Sciatic nerve (tissue), 2 donors: ENCODE measurements at places on chromosomes 3 and 15.

GRCh38 chr15:77436822-77437221, 16.1 kb downstream of the HMG20A start:
- DNase-seq, result no peak

GRCh38 chr3:61919371-61919770, 358.0 kb downstream of the PTPRG start:
- no peak for DNase-seq

DNA sequence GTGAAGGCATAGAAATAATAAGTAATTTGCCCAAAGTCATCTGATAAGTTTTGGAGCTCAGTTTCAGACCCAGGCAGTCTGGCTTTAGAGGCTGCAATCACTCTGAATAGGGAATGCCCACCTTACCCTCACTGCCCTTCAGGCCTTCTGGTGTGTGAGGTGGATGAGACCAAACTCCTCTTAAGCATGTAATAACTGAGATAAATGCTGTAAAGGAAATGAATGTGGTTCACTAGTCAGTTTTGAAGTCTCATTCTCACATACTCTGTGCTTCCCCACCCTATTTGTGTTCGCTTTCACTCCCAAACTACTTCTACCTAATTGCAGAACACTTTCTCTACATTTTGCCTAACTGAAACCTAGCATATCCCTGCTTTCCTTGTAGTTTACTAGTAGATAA, 144.1 kb downstream of the FILIP1L start:
- no peak for DNase-seq

- DNase-seq, result no peak
Observed at GRCh38 chr15:91632176-91632575, 221.3 kb upstream of the SLCO3A1 start.

- DNase-seq, result no peak
Observed at GRCh38 chr3:150582620-150583019, 20.5 kb upstream of the SELENOT start.

GRCh38 chr3:172787746-172788145, 37.2 kb downstream of the ECT2 start:
- no peak for DNase-seq

DNA sequence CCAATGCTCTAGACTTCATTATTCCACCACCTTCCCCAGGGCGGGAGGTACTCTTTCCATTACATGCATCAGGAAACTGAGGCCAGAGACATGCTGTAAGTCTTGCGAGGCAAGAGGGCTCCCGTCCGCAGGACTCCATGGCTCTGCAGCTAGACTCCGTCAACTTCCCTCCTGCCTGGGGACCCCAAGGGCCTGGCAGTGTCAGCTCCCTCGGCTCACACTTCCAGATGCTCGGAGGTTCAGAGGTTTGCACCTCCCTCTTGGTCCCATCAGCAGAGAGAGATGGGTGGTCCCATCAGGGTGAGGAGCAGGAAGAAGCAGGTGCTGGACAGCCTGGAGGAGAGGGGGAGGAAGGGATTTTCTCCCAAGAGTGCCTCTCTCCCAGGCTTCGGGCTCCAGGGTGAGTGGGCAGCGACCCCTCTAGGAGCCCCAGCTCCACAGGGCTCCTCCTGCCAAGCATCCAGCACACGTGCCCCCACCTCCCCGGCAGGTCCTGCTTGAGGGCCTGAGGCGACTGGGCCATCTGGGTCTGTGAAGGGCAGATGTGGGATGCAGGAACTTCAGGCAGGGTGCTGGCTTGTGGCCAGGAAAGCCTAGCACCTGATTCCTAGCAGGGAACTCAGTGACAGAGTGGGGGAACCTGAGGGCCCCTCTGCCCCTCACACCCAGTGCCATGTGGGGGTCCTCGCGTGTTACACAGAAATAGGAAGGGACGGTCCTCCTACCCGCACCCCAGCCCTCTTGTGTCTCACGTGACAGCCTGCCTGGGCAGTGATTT, 9.3 kb downstream of the PAK6 start:
- peak; percentile 47 for DNase-seq

DNA sequence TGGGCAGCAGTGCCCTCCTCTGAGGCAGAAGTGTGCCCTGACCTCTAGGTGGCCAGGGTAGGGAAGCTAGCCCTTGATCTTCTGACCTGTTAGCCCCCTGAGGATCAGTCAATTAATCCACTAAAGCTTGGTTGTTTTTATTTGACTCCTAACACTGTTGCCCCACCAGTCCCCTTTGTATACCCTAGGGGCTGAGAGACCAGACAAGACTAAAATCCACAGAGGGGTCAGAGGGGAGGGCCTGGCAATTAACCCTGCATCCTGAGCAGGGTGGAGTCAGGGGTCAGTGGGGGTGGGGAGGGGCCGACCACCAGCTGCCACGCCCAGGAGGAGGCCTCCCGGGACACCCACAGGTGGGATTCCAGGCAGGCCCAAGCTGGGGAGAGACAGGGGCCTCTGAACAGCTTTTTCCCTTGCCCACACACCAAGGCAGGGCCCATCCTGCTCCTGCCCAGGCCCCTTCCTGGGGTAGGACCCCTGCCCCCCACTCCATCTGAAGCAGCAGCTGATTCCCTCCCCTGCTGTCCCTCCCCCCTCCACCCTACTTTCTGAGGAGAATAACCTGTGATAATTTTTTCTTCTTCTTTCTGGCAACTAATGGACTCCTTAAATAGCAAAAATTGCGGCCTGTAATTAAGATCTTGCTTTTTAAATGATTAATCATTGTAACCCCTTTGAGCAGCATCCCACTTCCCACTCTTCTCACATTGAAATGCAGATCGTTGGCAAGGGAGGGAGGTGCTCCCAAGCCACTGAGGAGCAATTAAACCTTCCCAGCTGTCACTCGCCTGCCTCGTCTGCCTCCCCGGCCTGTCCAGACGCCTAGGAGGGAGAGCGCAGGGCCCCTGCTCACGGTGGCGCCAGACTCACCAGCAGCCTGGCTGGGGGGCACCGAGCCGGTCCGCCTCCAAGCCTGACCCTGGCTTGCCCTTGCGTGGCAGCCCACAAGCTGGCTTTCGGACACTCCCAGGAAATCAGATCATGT, 51.9 kb downstream of the RHCG start:
- no peak for DNase-seq

- DNase-seq, result no peak
Observed at GRCh38 chr3:14407203-14407602, 4.8 kb downstream of the SLC6A6 start.

GRCh38 chr3:142802891-142803290, 79.1 kb downstream of the TRPC1 start:
- no peak for DNase-seq

DNA sequence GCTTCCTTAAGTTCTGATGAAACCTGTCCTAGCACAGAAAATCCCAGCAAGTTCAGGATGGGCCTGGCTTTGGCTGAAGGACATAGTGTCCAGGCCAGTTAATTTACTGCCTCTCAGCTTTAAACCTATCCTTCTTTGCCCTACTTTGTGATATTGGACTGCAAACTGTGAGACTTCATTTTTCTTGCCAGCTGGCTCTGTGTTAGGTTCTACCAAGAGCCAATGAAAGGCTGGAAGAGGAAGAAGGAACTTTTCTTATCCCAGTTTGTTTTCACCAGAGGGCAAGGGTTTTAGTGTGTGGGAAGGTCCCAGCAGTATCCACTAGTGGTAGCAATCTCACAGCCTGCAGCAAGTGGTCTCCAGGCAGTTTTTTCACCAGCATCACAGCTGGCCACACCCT, 18.2 kb downstream of the DCUN1D1 start:
- DNase-seq, result no peak

DNA sequence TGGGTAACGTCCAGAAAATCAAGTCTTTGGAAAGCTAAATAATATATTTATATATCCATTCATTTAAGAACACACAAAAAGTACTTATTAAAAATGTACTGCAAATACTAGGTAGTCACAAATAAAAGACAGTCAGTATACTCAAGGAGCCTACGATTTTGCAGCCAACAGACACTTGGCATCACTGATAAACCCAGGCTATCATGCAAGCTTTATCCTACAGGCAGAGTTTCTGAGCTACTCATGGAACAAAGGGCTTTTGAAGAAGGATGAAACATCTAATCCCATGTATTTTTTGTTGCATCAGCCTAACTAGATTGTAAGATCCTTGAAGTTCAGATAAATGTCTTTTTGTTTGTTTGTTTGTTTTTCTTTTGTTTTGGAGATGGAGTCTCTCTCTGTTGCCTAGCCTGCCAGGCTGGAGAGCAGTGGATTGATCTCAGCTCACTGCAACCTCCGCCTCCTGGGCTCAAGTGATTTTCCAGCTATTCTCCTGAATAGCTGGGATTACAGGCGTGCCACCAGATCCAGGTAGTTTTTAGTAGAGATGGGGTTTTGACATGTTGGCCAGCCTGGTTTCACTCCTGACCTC, 319.4 kb upstream of the MDFIC2 start:
- no peak for DNase-seq

DNA sequence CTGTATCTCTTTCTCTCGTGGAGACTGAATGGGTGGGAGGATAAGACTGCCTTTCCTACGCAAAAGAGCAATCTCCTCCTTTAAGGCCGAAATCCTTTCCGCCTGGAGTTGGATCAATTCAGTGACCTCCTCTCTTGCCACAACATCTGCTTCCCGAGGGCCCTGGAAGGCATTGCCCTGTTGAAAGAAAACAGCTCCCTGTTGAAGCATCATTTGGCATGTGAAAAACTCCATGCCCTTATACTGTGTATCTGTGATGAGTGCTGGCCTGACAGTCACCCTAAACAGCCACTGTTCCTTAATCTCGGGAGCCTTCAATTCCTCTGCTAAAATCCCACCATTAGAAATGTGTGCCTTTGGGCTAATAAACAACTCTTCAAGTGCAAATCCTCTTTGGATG, 80.2 kb downstream of the BOC start:
- no peak for DNase-seq

DNA sequence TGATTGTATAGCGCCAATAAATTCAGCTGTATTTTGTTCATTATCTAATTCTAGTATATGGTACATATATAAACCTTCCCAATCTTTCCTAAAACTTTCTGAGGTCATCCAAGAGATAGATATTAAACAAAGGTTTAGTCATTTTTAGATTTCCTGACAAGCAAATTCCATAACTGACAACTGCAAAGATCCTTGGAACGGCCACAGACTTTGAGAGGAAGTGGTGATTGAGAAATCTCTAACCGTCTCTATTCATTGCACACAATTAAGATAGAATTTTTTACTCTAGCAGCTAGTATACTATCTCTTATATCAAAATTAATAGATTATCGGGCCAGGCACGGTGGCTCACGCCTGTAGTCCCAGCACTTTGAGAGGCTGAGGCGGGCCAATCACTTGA, 4.7 kb downstream of the CSNK1G1 start:
- DNase-seq, result no peak

DNA sequence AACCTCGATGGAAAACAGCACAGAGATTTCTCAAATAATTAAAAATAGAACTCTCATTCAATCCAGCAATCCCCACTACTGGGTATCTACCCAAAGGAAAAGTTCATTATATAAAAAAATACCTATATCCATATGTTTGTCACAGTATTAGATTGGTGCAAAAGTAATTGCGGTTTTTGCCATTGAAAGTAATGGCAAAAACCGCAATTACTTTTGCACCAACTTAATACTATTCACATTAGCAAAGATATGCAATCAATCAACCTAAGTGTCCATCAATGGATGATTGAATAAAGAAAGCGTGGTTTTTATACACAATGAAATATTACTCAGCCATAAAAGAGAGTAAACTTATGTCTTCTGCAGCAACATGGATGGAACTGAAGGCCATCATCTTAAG, 12.2 kb upstream of the CCDC54 start:
- DNase-seq, result no peak

- no peak for DNase-seq
Observed at GRCh38 chr3:153242896-153243295, 80.9 kb downstream of the RAP2B start.

GRCh38 chr15:73930790-73931281, 4.6 kb downstream of the LOXL1 start:
- peak; percentile 55 for DNase-seq

DNA sequence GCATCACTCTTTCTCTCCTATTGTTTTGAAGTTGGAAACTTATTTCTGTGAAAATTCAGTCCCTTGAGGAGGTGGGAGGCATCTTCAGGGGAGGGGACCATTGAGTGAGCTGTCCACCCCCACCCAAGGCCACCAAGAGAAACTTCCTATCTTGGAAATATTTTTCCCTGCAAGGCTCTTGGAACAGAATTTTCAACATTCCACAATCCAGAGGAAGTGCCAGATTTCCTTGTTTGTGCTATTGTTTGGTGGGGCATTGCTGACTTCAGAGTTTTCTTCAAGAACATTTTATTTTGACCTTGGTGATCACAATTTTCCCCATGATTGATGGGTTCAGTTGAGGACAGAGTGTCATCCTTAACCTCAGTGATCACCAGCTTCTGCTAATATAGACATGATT, 12.0 kb downstream of the DNASE1L3 start:
- no peak for DNase-seq

DNA sequence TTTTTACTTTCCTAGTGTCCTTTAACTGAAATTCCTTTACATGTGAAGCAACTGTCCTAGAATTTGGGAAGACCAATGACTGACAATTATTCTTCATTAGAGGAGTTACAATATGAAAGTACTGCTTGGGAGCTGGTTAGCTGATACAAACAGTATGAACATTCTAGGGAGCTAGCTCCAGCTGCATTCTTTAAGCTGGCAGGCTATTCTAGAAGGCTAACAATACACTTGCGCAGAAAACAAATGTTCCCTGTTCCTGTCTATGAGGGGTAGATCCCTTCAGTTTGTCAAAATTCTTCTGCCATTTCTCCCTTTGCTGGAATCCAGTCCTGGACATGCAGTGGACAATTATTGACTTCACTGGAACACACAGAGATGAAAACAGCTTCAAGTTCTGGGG, 60.2 kb upstream of the NANOGP8 start:
- no peak for DNase-seq
